ENCODE measurements at places on chromosomes 6 and 20. TPM values are rescaled to one million over a fixed set of nuclear protein-coding genes. Genes with fewer than 3 reads are reported as not detected.

The PRPF6 gene
- total RNA-seq: 62.8 TPM

The EDN3 gene
- total RNA-seq: 10.5 TPM

The ESR1 gene
- 3.5 TPM for total RNA-seq

The CLPSL1 gene
- total RNA-seq: not detected

The BFSP1 gene
- total RNA-seq: 4.7 TPM

The SEMG1 gene
- total RNA-seq: not detected

The HUS1B gene
- 3.5 TPM for total RNA-seq

The SSTR4 gene
- not detected for total RNA-seq

- H3K36me3 ChIP-seq: no peaks in the 10 kb centered on the region
- H3K4me3 ChIP-seq: no peak overlapping the region
- no peak overlapping the region for H3K27ac ChIP-seq
- peaks cover 12% of the 10 kb centered on the region for H3K27me3 ChIP-seq
- DNase-seq: no peak
Observed at GRCh38 chr20:63501818-63502670, 3.2 kb upstream of the EEF1A2 start.

DNA sequence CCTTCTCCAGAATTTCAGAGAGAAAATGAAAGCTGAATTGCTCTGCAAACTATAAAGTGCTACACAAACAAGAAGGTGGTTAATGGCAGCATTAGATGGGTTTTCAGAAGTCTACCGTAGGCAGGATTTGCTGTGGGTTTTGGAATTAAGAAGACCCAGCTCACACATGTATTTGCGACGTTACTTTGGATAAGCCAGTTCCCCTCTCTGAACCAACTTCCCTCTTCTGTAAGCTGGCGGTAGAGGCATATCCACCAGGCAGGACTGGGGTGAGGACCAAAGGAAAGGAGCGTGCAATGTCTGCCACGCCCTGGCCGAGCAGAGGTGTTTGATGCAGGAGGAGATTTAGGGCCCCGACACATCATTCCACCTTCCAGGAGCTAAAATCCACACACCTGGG lies 6.9 kb downstream of the RSPO4 start:
- DNase-seq: no peak
- no peaks in the 10 kb centered on the region for H3K27me3 ChIP-seq
- H3K4me1 ChIP-seq: no peaks in the 10 kb centered on the region
- H3K36me3 ChIP-seq: no peaks in the 10 kb centered on the region

DNA sequence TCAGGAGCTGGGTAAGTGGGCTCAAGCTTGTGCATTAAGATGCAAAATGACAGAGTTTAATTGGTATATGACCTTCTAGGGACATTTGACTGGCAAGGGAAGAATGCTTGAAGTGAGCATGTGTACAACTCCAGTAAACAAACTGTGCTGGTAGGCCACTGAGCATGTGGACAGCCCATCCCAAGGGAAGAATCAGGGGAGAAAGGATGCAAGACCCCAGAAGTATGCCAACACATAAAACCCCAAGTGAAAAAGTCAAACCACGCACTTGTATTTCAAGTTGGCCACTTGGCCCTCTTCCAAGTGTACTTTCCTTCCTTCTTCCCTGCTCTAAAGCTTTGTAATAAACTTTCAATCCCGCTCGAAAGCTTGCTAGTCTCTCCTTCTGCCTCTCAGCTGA lies 10.4 kb upstream of the THBD start:
- no peak overlapping the region for H3K4me3 ChIP-seq
- no peak overlapping the region for H3K27ac ChIP-seq
- H3K4me1 ChIP-seq: peaks cover 25% of the 10 kb centered on the region

GRCh38 chr6:105964979-105965760 lies 121.0 kb upstream of the PRDM1 start:
- H3K4me1 ChIP-seq: no peaks in the 10 kb centered on the region
- H3K27ac ChIP-seq: no peak overlapping the region
- H3K27me3 ChIP-seq: no peaks in the 10 kb centered on the region
- no peak for DNase-seq
- no peaks in the 10 kb centered on the region for H3K36me3 ChIP-seq

- no peak overlapping the region for H3K4me3 ChIP-seq
- H3K36me3 ChIP-seq: no peaks in the 10 kb centered on the region
- H3K4me1 ChIP-seq: no peaks in the 10 kb centered on the region
- H3K27me3 ChIP-seq: no peaks in the 10 kb centered on the region
Observed at GRCh38 chr6:133288662-133289061, 47.5 kb downstream of the EYA4 start.

GRCh38 chr20:46304852-46305251 lies 3.4 kb downstream of the CDH22 start:
- H3K27me3 ChIP-seq: peaks cover 9% of the 10 kb centered on the region
- no peak overlapping the region for H3K4me3 ChIP-seq
- H3K36me3 ChIP-seq: no peaks in the 10 kb centered on the region
- peaks cover 23% of the 10 kb centered on the region for H3K4me1 ChIP-seq

GRCh38 chr20:45283551-45284057 lies 23.0 kb upstream of the RBPJL start:
- DNase-seq: no peak
- no peaks in the 10 kb centered on the region for H3K4me1 ChIP-seq
- H3K36me3 ChIP-seq: no peaks in the 10 kb centered on the region
- no peak overlapping the region for H3K4me3 ChIP-seq

GRCh38 chr20:51608061-51608460 lies 65.5 kb upstream of the NFATC2 start:
- H3K4me1 ChIP-seq: no peaks in the 10 kb centered on the region
- H3K36me3 ChIP-seq: peaks cover 15% of the 10 kb centered on the region
- no peak overlapping the region for H3K27ac ChIP-seq
- H3K27me3 ChIP-seq: no peaks in the 10 kb centered on the region
- H3K4me3 ChIP-seq: no peak overlapping the region
- no peak for DNase-seq

DNA sequence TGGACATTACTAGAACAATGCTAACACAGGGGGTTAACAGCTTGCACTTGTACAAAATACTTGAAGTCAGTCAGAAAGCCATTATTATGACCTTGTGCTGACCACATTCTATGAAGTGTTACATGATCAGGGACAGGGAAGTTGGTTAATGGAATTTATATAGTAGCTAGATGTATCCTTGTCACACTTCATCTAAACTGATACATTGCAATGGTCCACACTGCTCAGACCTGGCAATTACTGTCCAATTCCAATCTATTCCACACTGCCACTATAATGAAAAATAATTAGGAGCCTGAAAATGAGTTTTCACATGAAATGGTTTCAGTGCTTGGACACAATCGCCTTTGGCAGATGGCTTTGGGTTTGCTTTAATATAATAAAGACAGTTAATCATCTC lies 850.8 kb downstream of the EPHA7 start:
- no peak overlapping the region for H3K4me3 ChIP-seq
- H3K27ac ChIP-seq: no peak overlapping the region
- H3K36me3 ChIP-seq: no peaks in the 10 kb centered on the region
- no peaks in the 10 kb centered on the region for H3K4me1 ChIP-seq

DNA sequence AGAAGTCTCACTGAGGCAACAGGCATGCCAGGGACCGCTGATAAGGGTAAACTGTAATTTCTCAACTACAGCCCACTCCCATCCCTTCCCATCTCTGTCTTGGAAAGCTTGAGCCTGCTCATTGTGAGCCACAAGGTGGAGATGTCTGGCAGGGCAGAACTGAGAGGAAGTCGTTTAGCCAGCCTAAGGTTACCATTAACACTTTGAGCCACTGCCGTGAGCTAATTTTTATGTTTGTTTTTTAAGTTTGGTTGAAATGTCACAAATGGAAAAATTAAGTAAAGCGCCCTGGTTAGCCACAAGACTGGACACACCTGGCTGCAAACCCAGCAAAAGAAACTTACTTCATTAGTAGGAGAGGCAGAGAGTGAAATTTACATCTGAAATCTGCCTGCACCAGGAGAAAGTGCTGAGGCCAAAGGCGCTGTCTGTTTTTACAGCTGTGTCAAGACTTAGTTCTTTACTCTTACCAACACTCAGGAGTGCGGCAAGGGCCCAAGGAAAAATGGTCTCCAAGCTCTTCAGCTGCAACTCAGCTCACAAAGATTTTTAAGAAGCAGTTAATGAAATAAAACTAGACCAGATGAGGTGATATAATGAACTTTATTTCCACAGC lies 50.0 kb upstream of the FAM83C start:
- H3K4me3 ChIP-seq: no peak overlapping the region
- H3K36me3 ChIP-seq: no peaks in the 10 kb centered on the region
- no peak for DNase-seq
- H3K27ac ChIP-seq: no peak overlapping the region
- H3K4me1 ChIP-seq: peaks cover 8% of the 10 kb centered on the region

DNA sequence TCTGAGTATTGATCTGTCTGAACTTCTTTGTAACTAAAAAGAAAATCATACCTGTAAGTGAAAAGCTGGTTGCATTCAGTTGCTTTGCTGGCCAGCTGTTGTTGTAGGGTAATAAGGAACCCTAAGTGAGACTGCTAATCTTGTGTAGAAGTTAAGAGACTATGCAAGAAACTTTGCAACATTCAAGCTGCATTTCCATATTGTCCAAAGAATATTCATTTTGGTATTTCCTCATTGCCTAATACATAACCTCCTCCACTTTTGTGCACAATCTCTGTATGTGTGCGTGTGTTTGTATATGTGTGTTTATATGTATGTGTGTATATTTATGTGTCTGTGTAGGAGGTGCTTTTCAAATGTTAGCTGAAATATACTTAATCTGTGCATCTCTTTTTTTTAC lies 414.9 kb downstream of the CDKAL1 start:
- no peaks in the 10 kb centered on the region for H3K36me3 ChIP-seq
- no peak overlapping the region for H3K4me3 ChIP-seq
- H3K27me3 ChIP-seq: no peaks in the 10 kb centered on the region
- no peaks in the 10 kb centered on the region for H3K4me1 ChIP-seq
- DNase-seq: no peak

GRCh38 chr6:75643173-75643572 lies 41.5 kb downstream of the SENP6 start:
- H3K27ac ChIP-seq: no peak overlapping the region
- no peaks in the 10 kb centered on the region for H3K4me1 ChIP-seq
- no peaks in the 10 kb centered on the region for H3K36me3 ChIP-seq
- H3K4me3 ChIP-seq: no peak overlapping the region
- no peak for DNase-seq

DNA sequence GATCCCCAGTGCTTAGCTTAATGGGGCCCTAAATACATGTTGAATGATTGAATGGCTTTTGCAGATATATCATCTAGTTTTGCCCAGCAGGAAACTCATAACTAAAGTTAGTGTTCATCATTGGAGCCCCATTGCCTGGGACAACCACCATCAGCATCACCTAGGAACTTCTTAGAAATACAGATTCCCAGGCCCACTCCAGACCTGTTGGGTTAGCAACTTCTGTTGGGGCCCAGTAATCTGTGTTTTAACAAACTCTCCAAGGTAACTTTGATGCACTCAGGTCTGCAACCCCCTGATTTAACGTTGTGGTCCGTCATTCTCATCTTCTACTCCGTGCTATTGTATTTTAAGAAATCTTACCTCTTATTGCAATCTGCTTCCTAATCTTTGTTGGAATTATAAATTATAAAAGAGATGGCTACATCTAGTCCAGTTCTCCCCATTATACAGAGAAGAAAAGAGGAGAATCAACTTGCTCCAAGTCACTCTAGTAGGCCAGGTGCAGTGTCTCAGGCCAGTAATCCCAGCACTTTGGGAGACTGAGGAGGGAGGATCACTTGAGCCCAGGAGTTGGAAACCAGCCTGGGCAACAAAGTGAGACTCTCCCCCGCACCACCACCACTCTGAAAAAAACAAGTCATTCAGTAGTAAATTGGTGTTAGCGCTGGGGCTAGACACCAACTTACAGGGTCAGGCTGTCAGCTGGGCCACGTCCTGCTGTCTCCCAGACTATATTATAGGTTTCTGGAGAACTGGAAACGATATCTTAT lies 13.7 kb downstream of the FOXP4 start:
- no peak overlapping the region for H3K4me3 ChIP-seq
- H3K27me3 ChIP-seq: no peaks in the 10 kb centered on the region
- peak; percentile 55 for DNase-seq

- H3K4me1 ChIP-seq: peaks cover 5% of the 10 kb centered on the region
- no peaks in the 10 kb centered on the region for H3K36me3 ChIP-seq
Observed at GRCh38 chr20:16265334-16265733, 307.9 kb downstream of the KIF16B start.

Data from thyroid gland (tissue), 4 donors.